Left colon (tissue), 2 donors: ENCODE measurements at places on chromosomes 11 and 22. TPM values are rescaled to one million over a fixed set of nuclear protein-coding genes. Genes with fewer than 3 reads are reported as not detected.

DNA sequence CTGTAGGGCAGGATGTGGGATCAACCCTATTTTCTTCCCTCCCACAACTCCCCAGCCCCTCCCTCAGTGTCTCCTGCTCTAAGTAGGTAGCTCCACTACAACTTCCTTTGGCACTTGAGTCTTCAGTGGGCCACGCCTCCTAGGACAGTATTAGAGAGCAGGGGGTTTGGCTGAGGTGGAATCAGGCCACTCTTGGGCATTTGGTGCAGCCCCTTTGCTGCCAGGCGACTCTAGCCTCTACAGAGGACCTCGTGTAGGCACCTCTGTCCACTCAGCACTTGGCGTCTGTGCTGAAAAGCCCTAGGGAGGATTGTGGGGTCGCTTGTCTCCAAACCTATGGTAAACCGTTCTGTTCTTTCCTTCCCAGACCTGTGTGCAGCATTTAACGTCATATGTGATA lies 2.7 kb downstream of the FADD start:
- no peak for DNase-seq

The CHADL gene
- 0.61 TPM for total RNA-seq

- no peak for DNase-seq
Observed at GRCh38 chr11:116207421-116208141, 565.2 kb downstream of the BUD13 start.

GRCh38 chr11:108871152-108871551 lies 206.3 kb downstream of the DDX10 start:
- DNase-seq, result no peak

- DNase-seq, result no peak
Observed at GRCh38 chr22:39457556-39458443, 988 bp downstream of the MGAT3 start.

DNA sequence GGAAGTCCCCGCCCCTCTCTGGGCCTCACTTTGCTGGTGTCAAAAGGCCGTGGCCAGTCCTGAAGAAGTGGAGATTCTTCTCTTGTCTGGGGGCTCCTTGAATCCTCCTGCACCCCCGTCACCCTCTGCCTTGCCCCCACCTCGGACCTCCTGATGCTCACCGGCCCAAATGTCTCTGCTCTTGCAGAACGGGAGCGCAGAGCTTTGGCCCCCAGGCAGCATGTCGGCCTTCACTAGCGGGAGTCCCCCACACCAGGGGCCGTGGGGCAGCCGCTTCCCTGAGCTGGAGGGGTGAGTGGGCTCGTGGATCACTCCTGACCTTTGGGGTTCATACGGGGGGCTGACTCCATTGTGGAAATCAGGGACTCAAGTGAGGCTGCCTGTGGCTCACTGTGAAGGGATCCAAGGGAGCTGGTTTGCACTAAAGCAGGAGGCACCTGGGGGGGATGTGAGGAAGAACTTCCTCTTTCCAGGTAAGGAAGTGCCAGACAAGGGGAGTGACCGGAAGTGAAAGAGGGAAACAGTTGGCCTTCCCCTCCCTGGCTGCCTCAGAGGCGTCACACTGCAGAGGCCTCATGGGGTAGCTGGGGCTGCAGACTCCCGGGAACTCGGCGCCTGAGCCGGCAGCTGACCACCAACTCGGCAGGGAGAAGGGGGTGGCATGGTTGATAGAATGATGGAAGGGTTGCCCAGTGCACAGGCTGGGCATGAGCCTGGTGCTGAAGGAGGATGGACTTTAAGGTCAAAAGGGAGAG lies 23.1 kb downstream of the CSF2RB start:
- no peak for DNase-seq
